ENCODE measurements at places on chromosomes 2 and 18.

- no peak for DNase-seq
Observed at GRCh38 chr2:150391779-150392178, 95.7 kb downstream of the RND3 start.

DNA sequence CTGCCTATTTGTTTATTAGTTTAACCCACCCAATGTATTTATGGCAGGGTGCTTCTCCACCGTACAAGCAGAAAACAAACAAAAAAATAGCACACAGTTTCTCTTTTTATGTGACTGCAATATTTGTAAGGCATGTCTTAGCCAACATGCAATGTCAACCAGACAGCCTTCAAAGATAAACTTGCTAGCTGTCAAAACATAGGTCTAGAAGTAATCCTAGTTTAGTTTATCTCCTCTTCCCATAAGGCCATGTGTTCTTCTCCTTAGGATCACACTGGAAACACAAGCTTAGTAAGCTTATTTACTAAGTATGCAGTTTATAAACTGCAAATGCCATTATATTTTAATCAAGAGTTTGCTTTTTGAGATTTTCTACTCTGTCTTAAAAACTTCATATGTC, 75.6 kb downstream of the LDAH start:
- no peak for DNase-seq

DNA sequence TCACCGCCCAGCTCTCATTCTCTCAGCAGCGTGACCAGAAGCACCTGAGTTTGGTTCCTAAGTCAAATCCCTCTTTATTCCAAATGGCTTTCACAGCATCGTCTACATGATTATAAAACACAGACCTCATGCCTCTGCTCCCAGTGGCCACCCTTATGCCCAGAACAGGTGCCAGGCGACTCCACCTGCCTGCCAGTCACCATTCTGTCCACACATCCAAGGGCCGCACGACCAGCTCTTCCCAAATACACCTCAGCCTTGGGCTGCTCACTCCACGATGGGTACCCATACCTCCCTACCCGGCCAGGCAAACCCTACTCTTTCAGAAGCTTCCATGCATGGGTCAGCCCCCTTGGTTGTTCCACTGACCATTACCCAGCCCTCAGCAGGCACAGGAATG, 851.6 kb upstream of the SALL3 start:
- DNase-seq, result no peak

DNA sequence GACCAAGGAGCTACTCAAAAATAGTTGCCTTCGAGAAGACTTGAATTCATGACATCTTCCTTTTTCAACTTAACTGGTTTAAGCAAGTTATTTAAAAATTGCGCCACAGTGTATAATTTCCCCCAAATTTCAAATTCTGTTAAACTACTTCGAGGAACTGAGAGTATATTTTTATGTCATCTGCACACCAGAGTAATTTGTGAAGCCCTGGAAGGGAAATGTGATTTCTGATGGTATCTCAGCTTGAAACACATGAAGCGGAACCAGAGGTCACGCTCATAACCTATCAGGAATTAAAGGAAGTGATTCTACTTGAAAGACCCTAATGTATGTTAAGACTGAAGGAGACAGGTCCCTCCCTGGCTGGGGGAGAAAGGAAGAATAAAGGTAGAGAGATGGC, 33.9 kb upstream of the DARS1 start:
- no peak for DNase-seq

DNA sequence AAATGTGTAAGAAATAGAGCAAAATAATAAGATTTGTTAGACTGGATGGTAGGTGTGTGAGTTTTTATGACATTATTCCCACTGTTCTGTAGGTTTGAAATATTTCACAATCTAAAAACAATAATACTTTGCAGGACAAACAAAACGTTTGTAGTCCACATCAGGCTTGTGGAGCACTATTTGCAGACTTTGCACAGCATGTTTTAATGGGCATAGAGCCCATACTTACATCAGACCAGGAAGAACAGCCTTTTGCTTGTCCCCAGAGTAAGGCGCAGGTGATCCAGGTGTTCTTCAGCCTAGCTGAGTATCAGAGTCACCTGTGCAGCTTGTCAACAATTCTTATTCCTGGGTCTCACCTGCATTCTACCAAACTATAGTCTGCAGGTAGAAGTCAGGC, 9.1 kb upstream of the STK39 start:
- DNase-seq, result no peak

DNA sequence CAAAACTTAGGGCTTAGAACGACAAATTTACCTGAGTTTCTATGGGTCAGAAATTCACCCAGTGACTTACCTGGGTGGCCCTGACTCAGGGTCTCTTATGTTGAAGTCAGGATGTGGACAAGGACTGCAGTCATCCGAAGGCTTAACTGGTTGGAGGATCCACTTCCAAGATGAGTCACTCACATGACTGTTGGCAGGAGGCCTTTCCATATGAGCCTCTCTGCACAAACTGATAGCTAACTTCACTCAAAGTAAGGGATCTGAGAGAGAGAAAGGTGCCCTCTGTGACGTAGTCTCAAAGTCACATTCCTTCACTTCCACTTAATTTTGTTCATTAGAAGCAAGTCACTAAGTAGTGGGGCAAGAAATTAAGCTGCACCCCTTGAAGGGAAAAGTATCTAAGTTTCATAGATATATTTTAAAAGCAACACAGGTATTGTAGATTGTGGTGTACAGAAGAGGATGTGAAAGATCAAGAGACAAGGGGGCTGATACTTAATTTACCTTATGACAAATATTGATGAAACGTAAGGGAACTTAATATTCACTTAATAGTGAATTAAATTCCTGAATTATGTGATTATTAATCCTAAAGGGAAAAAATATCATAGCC, 48.4 kb downstream of the TANK start:
- no peak for DNase-seq

GRCh38 chr2:239230318-239231052, 170.3 kb downstream of the HDAC4 start:
- no peak for DNase-seq

- no peak for DNase-seq
Observed at GRCh38 chr2:134766583-134766982, 47.8 kb upstream of the TMEM163 start.

- DNase-seq, result no peak
Observed at GRCh38 chr2:9050122-9050809, 46.8 kb upstream of the MBOAT2 start.

GRCh38 chr18:10437837-10438236, 16.6 kb upstream of the APCDD1 start:
- no peak for DNase-seq

DNA sequence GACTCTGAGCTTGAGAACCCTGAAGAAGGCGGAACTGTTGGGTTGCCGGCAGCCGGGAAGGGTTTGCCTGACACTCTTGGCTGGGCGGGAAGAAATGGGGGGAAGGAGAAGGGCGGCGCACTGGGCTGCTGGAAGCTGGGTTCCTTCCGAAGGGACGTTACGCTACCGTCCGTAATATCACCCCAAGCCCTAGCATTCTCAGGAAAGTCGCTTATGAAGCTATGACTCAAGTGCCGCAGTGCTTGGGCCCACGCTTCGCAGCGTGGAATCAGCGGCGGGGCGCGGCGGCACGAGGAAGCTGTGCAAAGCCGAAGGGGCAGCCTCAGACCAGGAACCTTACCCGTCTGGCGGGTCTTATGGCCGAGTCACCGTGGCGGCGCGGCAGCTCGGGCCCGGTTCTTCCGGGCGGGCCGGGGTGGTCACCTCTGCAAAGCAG, 50.2 kb upstream of the SIGLEC15 start:
- DNase-seq, result peak; percentile 18

DNA sequence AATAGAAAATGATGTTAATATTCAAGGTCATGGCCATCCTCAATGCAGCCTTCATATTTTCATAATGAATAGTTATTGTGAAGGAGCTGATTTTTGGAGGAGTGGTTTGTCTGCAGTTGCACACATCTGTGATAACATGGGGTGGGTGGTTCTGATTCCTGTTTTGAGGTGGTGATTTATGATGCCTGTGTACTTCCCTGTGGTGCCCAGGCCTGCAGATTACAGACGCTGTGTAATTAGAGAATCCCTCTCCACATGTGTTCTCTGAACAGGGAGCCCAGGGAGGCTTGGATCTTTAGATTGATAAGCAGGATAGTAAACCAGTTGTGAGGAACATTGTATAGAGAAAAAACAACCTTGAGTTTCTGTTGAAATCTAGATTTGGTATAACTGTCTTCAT, 117.5 kb downstream of the AGAP1 start:
- no peak for DNase-seq

DNA sequence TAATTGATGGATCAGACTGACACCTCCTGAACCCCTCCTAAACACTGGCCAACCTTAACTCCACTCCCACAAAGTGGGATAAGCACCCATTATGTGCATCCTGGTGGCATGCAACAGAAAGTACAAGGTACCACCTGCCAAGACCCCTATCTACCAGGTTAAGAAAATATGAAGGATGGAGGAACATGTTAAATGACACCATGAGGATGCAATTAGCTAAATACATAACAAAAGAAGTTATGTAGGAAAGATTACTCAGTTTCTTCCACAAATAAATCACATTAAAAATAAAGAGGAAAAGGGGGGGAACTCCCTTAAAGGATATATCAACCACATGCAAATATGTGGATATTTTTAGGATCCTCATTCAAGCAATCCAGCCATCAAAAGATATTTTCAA, 12.6 kb downstream of the CTAGE1 start:
- no peak for DNase-seq

DNA sequence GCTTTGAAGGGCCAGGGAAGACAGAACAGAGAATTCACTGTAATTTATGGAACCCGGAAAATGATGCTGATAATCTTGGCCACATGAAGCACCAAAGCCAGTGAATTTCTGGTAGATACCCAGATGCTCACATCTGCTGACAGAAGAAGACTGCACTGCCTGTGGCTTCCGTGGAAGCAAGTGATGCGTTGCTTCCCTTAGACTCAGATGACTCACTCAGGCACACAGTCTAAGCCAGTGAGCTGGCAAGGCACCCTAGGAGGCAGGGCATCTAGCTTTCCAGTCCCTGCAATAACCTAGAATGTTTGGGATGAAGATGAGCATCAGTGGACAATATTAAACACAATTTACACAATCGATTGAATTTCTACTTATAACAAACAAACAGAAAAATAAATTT, 284.7 kb downstream of the CMPK2 start:
- DNase-seq, result no peak

GRCh38 chr2:118348380-118349034, 260.2 kb downstream of the INSIG2 start:
- DNase-seq, result no peak

- no peak for DNase-seq
Observed at GRCh38 chr2:203830304-203831055, 37.1 kb upstream of the CTLA4 start.

DNA sequence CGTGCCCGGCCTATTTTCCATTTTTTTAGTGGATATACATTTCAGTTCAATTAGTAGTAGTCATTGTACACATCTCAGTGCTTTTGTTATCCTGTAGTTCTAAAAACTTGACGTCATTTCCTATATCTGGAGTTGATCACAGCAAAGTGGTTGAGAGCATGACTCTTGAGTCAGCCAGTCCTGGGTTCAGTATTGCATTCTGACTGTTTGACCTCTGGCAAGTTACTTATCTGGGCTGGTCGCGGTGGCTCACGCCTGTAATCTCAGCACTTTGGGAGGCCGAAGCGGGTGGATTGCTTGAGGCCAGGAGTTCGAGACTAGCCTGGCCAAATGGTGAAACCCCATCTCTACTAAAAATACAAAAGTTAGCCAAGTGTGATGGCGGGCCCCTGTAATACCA, 50.4 kb upstream of the PPM1B start:
- DNase-seq, result no peak

DNA sequence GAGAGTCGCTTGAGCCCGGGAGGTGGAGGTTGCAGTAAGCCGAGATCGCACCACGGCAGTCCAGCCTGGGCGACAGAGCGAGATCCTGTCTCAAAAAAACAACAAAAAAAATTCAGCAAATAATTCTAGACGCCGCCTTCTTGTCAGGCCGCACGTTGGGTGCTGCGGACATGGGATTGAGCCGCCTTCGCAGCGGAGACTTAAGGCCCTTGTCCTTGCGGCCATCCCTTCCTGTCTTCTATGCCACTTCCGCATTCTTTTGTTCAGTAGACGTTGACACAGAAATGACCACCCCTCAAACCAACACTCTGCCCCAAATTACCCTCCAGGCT, 15.8 kb downstream of the PTPN18 start:
- no peak for DNase-seq

GRCh38 chr2:33139949-33140348, 193.2 kb downstream of the LTBP1 start:
- DNase-seq, result no peak

DNA sequence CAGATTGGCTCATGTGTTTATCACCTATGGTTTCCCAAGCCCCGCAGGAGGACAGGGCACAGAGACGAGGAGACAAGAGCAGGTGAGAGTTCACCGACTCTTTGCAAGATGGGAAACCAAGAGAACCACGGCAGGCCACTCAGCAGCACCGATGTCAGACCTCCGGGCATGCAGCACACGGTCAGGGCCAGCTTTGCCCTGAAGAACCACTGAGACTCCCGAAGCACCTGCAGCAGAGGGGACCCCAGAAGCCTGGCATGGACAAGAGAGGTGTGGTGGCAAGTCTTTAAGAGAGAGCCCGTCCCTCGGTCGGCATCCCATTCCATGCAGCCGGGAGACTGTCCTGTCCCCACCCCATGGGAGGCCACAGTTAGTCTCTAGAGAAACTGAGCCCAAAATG, 36.6 kb upstream of the TAF1B start:
- DNase-seq, result no peak

DNA sequence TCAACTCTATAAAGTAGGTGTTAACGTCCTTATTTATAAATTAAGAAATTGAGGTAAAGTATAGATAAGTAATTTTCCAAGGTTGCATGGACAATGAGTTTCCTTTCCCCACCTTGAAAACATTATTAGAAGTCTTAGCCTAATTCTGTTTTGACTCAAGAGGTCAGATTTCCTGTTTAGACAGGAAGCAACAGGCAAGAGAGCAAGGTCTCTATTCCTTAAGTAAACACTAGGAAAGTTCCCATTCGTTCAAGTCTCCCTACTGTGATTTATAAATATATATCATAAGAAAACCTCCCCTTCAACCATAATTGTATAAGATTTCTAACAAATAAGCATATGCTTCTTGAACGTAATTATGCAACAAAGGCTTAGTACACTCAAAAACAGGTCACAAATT, 40.3 kb downstream of the CLASP1 start:
- DNase-seq, result no peak

DNA sequence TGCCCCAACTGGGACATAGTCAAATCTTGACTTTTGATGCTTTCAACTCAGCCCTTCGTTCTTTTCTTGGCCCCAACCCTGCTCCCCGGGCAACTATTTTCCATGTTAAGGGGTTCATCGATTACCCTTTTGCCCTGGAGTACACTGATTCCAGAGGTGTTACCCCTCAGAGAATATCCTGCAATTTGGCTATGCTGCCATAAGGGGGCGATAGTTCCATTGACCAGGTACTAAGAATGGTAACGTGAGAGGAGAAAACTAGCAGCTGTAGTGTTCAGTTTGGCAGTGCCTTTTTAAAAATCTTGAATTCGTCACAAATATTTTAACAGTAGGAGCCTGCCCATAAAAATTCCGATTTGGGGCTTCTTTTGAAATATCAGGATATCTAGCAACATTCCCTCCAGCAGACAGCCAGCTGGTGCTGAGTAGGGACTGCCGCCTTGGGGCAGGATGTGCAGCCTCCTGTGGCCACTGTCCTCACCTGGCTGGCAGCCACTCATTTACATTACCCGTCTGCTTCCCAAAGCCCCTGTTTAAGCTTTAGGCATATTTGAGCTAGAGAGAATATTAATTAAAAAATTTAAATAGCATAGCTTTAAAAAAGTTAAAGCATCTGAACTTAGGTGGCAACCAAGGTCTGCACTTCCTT, 146.3 kb upstream of the SKOR2 start:
- no peak for DNase-seq

GRCh38 chr18:68662754-68663153, 52.2 kb downstream of the TMX3 start:
- DNase-seq, result no peak

Data from thoracic aorta (tissue), 2 donors.